ENCODE measurements at places on chromosomes 5 and 9.
A peak's percentile ranks its signal among the peaks of the same experiment; 100 is the strongest.

DNA sequence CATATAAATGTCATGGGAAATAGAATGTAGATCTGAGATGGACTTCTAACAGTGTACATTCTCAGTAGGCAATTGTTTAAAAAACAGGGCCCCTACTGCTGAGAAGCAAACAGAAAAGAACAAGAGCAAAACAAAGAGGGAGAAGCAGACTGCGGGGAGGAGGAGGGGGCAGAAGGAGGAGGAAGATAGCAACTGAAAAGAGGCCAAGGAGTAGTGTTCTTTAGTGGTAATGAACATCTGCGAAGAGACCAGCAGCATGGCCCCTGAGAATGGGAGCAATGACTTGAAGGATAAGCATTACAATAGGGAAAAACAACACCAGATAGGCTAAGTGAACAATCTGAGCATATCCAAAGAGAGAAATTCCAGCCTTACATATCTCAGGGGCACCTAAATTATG is 36.8 kb downstream of the HAPLN1 start:
- DNase-seq = no peak
- H3K27me3 ChIP-seq = no peaks in the 10 kb centered on the region
- H3K4me1 ChIP-seq = no peaks in the 10 kb centered on the region
- H3K27ac ChIP-seq = no peak overlapping the region
- H3K36me3 ChIP-seq = no peaks in the 10 kb centered on the region

DNA sequence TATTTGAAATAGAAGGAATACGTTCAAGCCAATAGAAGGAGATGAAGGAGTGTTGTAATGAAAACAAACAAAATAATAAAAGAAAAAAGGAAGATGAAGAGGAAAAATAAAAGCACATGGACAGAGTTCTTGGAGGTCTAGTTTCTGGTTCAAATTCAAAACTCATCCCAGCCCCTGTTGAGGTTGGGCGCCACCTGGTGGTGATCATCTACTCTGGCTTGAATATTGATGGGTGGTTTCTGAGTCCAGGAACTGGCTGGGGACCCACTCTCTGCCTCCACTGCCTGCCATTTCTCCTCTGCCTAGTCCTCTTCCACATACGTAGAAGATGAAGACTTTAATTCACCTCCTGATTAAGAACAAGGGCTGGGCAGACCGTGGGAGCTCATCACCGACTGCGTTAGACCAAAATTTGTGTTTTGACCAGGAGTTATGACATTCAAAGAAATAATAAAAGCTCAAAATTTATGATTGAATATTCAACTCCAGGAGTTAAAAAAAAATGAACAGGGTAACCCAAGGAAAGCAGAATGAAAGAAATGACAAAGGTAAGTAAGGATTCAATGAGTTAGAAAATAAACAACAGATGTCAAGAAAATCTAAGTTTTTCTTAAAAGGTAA is 99.0 kb upstream of the SLC1A3 start:
- H3K36me3 ChIP-seq = no peaks in the 10 kb centered on the region
- peaks cover 8% of the 10 kb centered on the region for H3K4me1 ChIP-seq
- no peak overlapping the region for H3K27ac ChIP-seq
- peak; percentile 21 for DNase-seq
- H3K27me3 ChIP-seq = peaks cover 22% of the 10 kb centered on the region
- no peak overlapping the region for H3K4me3 ChIP-seq

DNA sequence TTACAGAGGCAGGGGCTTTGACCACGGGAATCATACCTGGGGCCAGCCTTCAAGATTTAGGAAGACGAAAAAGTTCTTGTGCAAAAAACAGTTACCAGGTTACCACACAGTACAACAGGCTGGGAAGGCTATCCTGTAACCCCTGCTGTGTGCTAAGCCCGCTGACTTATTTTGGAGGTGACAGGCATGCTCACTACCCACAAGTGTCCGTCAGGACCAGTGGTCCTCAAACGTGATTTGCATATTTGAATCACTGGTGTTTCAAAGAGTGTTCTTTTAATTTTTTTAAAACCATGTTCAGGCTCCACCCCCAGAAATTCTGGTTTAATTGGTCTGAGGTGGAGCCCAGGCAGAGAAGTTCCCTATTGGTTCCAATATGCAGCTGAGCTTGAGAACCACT is 146.6 kb downstream of the TTLL11 start:
- DNase-seq = no peak
- H3K4me3 ChIP-seq = no peak overlapping the region
- no peak overlapping the region for H3K27ac ChIP-seq
- H3K36me3 ChIP-seq = no peaks in the 10 kb centered on the region

GRCh38 chr5:39218482-39219402 is 621 bp downstream of the FYB1 start:
- no peaks in the 10 kb centered on the region for H3K27me3 ChIP-seq
- no peak overlapping the region for H3K4me3 ChIP-seq
- DNase-seq = no peak
- H3K27ac ChIP-seq = no peak overlapping the region
- peaks cover 3% of the 10 kb centered on the region for H3K4me1 ChIP-seq

DNA sequence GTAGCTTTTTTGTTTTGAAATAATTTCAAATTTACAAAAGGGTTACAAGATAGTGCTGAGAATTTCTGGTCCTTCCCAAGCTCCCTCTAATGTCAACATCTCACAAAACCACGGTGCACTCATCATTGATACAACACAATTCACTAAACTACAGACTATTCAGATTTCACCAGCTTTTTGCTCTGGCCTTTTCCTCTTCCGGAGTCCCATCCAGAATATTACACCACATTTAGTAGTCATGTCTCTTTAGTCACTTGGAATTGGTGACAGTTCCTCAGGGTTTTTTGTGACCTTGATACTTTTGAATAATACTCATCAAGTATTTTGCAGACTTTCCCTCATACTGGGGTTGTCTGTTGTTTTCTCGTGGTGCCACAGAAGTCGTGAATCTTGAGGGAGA is 484.0 kb downstream of the GADD45G start:
- no peak overlapping the region for H3K4me3 ChIP-seq
- H3K4me1 ChIP-seq = peaks cover 23% of the 10 kb centered on the region
- H3K36me3 ChIP-seq = no peaks in the 10 kb centered on the region
- H3K27ac ChIP-seq = no peak overlapping the region

DNA sequence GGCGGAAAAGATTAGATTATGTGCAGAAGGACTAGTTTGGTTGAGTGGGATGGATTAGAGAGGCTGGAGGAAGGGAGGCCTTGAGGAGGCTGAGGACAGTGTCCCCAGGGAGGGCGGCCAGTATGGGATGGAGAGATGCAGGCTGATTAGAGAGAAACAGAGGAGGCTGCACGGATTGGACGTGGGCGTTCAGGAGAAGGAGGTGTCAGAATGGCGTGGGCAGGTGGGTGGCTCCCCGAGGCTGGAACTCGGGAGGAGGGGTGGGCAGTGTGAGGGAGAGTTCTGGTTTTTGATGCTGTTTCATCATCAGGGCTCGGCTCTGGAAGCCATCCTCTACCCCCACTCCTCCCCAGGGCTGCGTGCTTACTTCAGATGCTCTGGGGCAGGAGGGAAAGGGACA is 13.0 kb downstream of the CDHR2 start:
- no peak overlapping the region for H3K4me3 ChIP-seq
- no peaks in the 10 kb centered on the region for H3K36me3 ChIP-seq
- H3K27me3 ChIP-seq = peaks cover 15% of the 10 kb centered on the region
- no peak for DNase-seq

DNA sequence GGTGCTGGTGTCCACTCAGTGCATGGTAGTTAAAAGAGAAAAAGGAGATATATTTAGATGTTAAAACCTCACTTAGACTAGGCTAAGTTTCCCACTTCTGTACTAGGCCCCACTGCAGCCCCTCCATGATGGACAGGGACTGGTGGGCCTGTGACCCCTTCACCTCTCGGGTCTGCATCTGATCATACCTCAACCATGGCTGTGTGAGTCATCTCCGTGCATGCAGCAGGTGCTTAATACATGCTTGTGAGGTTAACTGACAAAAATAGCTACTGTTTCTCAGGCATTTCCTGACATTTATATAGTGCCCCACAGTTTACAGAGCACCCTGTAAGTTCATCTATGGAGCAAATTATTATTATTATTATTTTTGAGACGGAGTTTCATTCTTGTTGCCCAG is 8.4 kb upstream of the URM1 start:
- DNase-seq = no peak
- no peak overlapping the region for H3K4me3 ChIP-seq
- H3K27me3 ChIP-seq = no peaks in the 10 kb centered on the region
- H3K36me3 ChIP-seq = no peaks in the 10 kb centered on the region
- no peak overlapping the region for H3K27ac ChIP-seq

GRCh38 chr9:20693068-20693467 is 9.0 kb downstream of the FOCAD start:
- no peak for DNase-seq
- no peak overlapping the region for H3K4me3 ChIP-seq
- no peaks in the 10 kb centered on the region for H3K27me3 ChIP-seq
- H3K27ac ChIP-seq = no peak overlapping the region
- no peaks in the 10 kb centered on the region for H3K4me1 ChIP-seq
- no peaks in the 10 kb centered on the region for H3K36me3 ChIP-seq

DNA sequence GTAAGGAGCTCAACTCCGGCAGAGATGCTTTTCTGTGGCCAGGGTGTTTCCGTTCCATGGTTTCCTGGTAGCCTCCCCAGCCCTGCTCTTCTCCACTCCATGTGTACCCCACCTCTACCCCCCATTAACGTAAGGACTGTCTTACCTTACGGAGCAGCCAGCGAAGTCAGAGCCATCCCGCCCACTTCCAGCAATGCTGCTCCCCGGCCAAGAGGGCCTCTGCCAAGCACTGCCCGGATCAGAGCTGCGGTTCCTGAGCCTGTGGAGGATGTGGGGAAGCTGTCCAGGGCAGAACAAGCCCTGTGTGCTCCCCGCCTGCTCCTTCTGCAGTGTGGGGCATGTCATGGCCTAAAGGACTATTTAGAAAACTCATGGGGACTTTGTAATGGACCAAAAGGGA is 261.2 kb downstream of the GADD45G start:
- DNase-seq = no peak
- peaks cover 4% of the 10 kb centered on the region for H3K27me3 ChIP-seq
- no peak overlapping the region for H3K27ac ChIP-seq
- H3K4me1 ChIP-seq = peaks cover 5% of the 10 kb centered on the region
- H3K4me3 ChIP-seq = no peak overlapping the region

DNA sequence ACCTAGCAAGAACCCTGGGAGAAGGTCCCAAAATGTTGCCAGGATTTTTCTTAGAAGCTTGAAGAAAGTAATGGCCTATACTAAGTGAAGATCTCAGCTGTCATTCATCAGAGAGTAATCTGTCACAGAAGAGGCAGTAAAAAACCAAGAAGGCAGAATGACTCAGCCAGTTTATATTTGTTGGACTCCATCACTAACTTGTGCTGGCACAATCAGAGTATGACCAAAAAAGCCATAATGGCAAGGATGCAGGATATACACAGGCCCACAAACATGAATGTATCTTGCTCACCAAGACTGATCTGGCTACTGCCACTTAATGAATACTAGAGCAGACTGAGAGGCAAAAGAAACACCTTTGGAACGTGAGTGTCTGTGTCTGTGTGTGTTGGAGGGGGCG is 104.0 kb upstream of the POU5F2 start:
- H3K4me1 ChIP-seq = no peaks in the 10 kb centered on the region
- no peak overlapping the region for H3K27ac ChIP-seq
- H3K36me3 ChIP-seq = peaks cover 52% of the 10 kb centered on the region
- no peak overlapping the region for H3K4me3 ChIP-seq

DNA sequence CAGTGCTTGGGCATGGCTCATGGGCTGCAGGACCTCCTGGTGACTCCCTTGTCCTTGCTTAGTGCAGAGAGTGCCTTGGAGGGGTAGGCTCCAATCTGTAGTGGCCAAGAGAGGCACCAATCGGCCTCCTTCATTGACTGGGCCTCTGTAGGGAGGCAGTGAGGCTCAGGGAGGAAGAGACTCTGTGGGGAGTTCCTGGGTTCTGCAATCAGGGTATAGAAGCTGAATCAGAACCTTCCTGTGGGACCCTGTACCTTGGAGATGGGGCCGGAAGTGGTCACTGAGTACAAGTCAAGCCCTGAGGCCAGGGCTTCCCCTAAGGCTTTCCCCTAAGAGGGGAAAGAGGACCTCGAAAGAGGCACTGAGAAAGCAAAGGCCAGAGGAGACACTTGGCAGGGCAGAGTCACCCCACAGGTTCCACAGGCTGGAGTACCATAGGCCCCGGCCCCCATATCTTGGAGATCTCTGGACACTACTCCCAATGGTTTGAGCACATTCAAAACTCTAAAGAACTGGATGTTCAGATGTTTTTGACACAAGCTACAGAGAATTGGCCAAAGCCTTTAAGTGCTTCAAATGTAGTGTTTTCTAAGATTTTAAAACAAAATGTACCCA is 190.5 kb downstream of the HSPA4 start:
- peak overlapping the region; percentile 26 for H3K27ac ChIP-seq
- H3K4me3 ChIP-seq = no peak overlapping the region
- no peaks in the 10 kb centered on the region for H3K27me3 ChIP-seq
- peaks cover 19% of the 10 kb centered on the region for H3K4me1 ChIP-seq
- H3K36me3 ChIP-seq = no peaks in the 10 kb centered on the region
- peak; percentile 48 for DNase-seq

DNA sequence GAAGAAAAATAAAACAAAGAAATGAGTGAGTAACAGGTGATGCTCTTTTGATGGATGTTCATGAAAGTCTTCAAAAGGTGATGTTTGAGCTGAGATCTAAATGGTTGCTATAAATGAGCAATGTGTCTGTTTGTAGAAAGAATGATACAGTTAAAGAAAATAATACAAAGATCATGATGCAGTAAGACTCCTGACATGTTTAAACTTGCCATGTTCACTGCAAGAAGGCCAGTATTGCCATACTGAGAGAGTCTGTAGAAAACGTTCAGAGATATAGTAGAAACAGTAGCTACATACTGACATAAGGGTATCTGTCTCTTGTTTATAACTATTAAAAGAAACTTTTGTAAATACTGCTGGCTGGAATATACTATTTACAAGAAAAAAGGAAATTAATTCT is 1609.2 kb upstream of the ACO1 start:
- DNase-seq = no peak
- H3K27ac ChIP-seq = no peak overlapping the region
- H3K36me3 ChIP-seq = no peaks in the 10 kb centered on the region
- no peaks in the 10 kb centered on the region for H3K4me1 ChIP-seq

DNA sequence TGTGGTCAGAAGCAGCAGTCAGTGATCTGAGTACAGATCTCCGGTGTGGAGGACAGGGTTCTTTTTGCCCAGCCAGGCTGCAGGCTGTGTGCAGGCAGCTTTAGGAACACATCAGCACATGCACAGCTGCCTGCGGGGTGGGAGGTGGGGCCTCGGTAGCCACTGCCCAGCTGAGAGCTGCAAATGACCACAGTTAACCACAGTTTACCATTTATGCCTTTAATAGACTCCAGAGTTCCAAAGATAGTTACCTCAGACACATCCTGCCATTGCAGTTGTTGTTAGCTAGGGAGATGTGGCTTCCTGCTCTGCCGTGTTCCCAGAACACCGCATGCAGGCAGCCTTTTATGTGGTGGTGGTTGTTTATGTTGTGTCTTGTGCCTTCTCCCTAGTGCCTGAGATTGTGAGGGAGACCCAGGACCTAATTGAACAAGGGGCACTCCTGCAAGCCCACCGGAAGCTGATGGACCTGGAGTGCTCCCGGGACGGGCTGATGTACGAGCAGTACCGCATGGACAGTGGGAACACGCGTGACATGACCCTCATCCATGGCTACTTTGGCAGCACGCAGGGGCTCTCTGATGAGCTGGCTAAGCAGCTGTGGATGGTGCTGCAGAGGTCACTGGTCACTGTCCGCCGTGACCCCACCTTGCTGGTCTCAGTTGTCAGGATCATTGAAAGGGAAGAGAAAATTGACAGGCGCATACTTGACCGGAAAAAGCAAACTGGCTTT is 10.2 kb downstream of the EXOC3 start:
- no peaks in the 10 kb centered on the region for H3K27me3 ChIP-seq
- no peak overlapping the region for H3K4me3 ChIP-seq
- H3K4me1 ChIP-seq = peaks cover 63% of the 10 kb centered on the region
- H3K36me3 ChIP-seq = peaks cover 94% of the 10 kb centered on the region

GRCh38 chr5:142100307-142100706 is 8.3 kb upstream of the NDFIP1 start:
- peaks cover 7% of the 10 kb centered on the region for H3K27me3 ChIP-seq
- H3K27ac ChIP-seq = no peak overlapping the region
- H3K36me3 ChIP-seq = no peaks in the 10 kb centered on the region
- no peak overlapping the region for H3K4me3 ChIP-seq
- H3K4me1 ChIP-seq = peaks cover 6% of the 10 kb centered on the region
